B cell (primary cell): ENCODE measurements at places on chromosomes 13 and 19.
A peak's percentile ranks its signal among the peaks of the same experiment; 100 is the strongest.

DNA sequence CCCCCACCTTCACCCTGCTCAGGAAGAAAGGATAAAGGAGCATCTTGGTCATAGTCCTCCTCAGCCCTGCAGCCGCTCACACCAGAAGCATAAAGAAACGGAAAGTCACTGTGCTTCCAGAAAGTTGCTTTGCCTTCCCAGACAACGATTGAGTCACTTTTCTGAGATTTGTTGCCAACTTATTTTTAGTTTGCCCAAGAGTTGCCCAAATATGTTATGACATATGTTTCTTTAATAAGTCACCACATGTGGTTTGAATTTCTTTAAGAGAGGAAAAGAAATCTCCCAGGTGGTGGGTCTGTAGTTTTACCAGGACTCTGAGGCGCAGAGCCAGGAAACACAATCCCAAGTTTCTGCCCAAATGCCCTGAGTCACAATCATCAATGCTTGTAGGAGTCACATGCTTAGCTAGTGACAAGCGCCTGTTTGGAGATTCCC, 63.4 kb upstream of the LRCH1 start:
- DNase-seq = no peak

DNA sequence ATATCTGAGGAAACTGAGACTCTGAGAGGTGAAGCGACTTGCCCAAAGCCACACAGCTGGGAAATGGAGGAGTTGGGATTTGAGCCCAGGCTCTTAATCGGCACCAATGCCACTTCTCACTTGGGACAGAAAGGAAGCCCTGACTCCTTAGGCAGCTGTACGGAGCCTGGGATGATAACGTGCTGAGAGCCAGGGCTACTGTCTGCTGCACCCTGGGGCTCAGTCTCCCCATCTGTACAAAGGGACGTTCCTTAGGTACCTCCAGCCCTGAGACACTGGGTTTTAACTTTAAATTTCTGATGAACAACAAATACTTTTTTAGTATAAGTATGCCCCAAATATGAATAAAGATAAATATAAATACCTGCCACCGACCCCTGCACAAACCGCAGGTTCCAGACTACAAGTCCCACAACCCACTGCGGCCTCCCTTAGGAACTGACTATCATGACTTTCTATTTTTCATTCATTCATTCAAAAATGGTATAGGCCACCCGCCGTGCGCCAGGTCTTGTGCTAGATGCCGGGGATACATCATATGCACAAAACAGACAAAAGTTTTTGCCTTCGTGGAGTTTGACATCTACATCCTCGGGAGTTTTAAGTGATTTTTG, 776 bp upstream of the NCLN start:
- no peak for DNase-seq

DNA sequence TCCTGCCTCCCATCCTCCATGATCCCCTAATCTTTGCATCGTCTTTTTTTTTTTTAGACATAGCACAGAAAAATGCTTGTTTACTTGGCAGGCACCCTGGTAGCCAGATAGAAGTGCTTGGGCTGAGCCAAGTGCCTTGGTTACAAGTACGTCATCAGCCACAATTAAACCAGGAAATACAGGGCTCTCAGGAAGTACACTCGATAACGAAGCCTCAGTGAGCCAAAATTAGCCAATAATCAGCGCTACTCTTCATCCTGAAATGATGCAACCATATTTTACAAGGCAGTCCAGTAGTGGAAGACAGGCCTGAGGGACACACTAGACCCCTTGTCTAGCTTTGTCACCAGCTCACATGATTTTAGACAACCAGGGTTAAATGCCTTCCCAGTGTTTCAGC, 194.0 kb upstream of the NBEA start:
- no peak for DNase-seq

GRCh38 chr13:98410612-98411011, 166.3 kb downstream of the STK24 start:
- no peak for DNase-seq

DNA sequence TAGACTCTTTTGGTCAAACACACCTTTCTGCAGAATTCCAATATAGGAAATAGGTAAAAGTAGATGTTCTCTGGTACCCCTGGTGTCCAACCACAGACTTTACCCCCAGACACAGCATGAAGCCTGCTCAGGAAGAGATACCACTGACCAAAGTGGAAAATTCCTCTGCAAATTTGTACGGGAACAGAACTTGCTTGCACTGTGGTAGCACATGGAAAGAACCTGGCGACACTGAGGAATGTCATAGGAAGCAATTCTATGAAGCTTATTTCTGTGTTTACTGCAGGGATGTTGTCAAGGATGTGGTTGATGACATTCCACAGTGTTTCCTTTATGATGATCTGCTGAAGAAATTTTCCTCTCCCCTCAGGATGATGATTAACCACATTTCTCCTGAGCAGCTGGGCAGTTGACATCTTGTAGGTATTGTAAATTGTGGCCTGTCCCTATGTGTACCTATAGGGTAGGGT, 48.9 kb upstream of the TNFSF11 start:
- no peak for DNase-seq

DNA sequence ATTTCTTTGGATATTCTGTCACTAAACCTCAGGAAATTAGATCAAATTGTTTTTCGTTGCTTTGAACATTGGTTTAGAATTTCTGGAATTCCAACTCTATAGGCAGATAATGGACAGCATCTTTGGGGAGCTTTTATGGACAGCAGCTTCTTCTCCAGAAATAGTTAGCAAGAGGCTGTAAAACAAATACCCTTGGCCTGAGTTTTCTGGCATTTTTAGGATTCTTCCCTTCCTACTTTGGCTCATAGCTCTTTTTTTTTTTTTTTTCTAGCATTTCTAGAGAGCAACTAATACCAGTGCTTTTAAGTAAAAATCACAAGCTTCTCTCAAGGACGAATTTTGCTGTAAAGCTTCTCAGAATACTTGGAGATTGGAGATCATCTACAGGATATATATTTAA, 169.8 kb upstream of the SPRY2 start:
- no peak for DNase-seq

GRCh38 chr19:45468159-45468651, 409 bp downstream of the FOSB start:
- DNase-seq = no peak

DNA sequence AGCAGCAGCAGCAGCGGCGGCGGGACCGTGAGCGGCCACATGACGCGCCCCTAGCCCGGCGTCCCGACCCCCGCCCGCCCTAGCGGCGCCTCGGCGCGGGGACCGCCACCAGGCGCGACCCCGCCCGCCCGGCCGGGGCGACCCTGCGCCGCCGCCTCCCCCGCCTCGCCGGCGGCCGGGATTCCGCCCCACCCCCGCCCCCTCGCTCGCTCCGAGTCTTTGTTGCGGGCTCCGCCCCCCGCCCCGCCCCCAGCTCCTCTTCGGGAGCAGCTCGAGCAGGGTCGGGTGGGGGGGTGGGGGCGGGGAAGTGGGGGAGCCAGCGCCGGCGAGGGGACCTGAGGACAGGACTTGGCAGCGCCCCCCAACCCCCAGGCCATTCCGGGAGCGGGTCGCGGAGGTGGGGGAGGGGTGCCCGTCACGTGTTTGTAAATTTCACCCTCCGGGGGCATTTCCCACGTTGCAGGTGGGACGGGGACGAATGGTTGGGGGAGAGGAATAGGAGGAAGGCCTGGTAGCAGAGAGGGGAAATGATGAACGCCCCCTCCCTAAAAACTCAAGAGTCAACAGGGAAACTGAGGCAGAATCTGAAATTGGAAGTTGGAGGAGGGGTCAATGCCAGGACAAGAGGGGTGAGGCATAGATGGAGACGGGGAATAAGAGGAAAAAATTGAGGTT, at the start of gene OLFM2:
TSS of gene OLFM2 (minus strand) at position 190 of the 675 bp plus-strand sequence. CDS start at position 41, 149 bp downstream.
- no peak for DNase-seq

DNA sequence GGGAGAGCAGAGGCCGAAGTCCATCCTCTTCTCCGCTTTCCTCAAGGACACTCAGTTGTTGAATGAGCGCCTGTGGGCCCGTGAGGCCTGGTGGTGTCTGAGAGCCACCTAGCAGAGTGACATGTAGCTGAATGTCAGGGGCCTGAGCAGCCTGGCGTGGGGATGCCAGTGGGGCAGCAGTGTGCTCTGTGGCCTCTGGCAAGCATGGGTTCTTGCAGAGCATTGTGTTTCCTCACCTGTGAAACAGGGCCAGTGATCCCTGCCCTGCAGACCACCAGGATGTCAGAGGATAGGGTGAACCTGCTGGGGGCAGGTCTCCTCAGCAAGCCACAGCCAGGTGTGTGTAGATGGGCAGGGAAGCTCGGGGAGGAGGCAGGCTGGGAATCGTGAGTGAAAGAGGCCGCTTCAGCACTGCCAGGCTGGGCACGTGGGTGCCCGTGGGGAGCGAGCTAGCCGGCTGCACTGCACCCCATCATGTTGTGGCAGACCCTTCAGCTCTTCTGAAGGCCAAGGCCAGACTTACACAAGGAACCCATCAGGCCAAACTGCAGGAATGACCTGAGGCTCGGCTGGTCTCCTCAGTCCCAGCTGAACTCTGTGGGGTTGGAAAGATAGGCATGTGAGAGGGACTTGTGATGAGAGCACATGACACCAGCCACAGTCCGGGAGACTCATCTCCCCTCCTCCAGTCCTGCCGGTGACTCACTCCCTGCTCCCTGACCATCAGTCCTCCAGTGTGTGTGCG, 5.0 kb downstream of the PPP1R37 start:
- no peak for DNase-seq

DNA sequence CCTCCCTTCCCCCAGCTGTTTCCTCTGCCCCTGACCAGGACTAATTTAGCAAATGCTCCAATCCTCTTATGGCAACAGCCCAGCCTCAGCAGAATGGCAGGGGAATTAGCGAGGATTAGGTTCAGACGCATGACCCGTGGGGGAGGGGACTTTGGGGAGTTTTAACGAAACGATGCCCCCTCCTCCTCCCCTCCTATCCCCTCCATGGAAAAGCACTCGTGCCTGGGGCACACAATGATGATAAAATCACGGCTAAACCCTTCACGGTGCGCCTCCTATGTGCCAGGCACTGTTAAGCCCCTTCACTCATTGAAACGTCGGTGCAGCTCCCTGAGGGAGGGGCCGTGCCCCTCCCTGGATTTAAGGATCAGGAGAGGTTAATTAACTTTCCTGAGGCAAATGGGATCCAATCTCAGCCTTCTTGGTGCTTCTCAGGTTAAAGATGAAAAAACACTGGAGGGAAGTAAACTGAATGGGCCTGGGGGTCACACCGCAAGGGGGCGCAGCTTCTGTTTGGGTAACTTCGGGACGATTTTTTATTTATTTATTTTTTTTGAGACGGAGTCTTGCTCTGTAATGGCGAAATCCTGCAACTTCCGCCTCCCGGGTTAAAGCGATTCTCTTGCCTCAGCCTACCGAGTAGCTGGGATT, 10.1 kb upstream of the TPRX2 start:
- no peak for DNase-seq

DNA sequence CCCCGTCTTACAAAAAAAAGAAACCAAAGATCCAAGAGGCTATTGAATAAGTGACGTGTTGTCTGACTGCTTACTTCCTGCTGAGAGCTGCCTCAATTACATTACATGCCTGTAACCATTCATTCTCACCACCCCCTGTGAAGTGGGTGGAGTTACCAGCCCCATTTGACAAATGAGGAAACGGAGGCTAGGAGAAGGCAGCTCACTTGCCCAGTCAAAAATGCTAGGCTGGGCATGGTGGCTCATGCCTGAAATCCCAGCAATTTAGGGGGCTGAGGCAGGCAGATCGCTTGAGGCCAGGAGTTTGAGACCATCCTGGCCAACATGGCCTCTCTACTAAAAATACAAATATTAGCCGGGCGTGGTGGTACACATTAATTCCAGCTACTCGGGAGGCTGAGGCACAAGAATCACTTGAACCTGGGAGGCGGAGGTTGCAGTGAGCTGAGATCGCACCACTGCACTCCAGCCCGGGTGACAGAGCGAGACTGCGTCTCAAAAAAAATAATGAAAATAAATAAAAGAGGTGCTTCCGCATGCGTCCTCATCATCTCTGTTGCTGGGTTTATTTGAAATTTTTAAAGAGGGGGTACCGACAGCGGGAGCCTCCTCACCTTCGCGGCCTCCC, 499 bp downstream of the LSM7 start:
- peak; percentile 80 for DNase-seq

- DNase-seq = no peak
These were observed 356.1 kb downstream of the FGF14 start for GRCh38 chr13:102045731-102046130.

- no peak for DNase-seq
These were observed 33.2 kb downstream of the RASA3 start for GRCh38 chr13:114099191-114099590.

- DNase-seq = no peak
These were observed 67.0 kb upstream of the SERP2 start for GRCh38 chr13:44306371-44307192.

DNA sequence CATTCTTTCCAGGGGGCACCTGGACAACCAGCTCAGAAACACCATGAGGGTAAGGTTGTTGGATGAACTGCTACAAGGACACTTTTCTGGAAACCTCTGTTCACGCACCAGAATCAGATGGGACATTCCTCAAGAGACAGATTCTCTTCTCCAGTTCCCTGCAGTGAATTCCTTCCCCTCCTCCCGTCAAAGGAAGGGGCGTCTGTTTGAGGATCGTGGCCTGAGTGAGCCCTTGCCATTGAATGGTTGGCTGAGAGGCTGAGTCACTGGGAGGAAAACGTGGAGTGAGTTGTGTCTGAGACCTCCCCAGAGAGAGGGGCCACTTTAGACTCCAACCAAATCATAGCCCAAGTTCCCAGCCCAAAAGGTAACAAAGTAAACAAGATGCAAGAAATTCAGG, 79.4 kb upstream of the ZNF507 start:
- no peak for DNase-seq

DNA sequence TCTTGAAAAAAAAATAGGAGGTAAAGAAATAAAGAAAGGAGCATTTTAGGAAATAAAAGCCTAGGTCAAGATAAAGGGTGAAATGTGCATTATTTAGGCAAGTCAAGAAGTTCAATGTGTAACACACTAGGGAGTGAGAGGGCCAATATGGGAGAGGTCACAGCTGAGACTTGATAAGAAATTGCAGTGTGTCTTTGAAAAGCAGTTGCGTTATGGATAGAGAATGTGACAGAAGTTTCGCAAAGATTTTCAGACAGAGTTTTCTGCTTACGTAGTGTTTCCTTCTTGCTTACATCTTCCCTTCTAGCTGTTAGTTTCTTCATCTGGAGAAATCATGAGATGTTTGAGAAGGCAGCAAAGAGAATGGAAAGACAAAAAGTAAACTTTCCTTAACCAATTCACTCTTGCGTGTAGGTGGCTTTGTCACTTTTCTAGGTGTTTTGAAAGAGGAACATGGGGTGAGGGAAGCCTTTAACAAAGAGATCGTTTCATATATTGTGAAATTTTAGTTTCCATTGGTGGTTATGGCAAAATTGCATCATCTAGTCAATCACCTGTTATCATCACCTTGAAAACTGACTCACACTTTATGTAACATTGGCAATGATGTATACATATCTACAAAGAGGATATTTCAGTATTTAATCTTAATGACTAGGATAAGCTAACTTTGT, 975.5 kb downstream of the OLFM4 start:
- no peak for DNase-seq
